ENCODE measurements at places on chromosomes 5 and 9. TPM values are rescaled to one million over a fixed set of nuclear protein-coding genes. Genes with fewer than 3 reads are reported as not detected.

SLC45A2 gene
- total RNA-seq: not detected

ENTPD2 gene
- total RNA-seq: not detected

C5orf22 gene
- total RNA-seq: 28.9 TPM

SLC4A9 gene
- total RNA-seq: not detected

MEIKIN gene
- total RNA-seq: not detected

Data from epithelial cell of alveolus of lung (primary cell).